Left ventricle myocardium inferior (tissue), 1 donor: ENCODE measurements at places on chromosomes 1 and 21. TPM values are rescaled to one million over a fixed set of nuclear protein-coding genes. Genes with fewer than 3 reads are reported as not detected.
A peak's percentile ranks its signal among the peaks of the same experiment; 100 is the strongest.

Gene MPL
- total RNA-seq: 0.82 TPM

DNA sequence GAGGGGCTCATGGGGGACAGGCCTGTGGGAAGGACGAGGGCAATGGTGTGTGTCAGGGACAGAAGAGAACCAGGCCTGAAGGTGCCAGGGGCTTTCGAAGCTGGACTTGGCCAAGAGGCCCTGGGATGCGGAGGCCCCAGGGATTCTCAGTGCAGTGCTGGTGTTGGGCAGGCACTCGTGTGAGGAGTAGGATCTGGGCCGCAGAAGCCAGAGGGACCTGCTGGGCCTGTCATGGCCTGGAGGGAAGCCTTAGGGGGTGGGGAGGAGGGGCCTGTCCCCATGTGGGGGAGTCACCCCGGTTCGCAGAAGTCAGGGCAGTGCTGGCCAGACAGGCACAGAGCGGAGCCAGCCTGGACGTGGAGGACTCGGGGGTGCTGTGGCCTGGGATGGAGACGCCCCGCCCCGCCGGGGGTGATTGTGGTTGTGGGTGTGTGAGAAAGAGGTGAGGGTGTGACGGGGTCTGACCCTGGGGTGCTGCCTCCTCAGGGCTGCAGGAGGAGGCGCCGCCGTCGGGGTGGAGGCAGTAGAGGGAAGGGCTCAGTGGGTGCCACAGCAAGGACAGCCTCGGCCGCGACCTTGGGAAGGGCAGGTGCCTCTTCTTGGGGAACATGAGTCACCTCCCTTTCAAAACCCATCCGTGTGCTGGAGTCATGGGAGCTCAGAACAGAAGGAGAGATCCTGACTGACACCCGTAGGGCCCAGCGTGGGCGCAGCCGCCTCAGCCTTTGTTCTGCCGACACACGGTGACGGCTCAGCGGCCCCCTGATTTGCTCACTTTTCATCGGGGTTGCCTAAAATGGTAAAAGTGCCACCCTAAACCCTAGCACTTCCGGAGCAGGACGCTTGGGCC is 33.9 kb downstream of the FAAP20 start:
- H3K4me3 ChIP-seq: no peak overlapping the region
- no peak overlapping the region for H3K27ac ChIP-seq
- H3K4me1 ChIP-seq: peaks cover 10% of the 10 kb centered on the region
- H3K36me3 ChIP-seq: no peaks in the 10 kb centered on the region
- H3K27me3 ChIP-seq: no peaks in the 10 kb centered on the region
- no peak for DNase-seq

DNA sequence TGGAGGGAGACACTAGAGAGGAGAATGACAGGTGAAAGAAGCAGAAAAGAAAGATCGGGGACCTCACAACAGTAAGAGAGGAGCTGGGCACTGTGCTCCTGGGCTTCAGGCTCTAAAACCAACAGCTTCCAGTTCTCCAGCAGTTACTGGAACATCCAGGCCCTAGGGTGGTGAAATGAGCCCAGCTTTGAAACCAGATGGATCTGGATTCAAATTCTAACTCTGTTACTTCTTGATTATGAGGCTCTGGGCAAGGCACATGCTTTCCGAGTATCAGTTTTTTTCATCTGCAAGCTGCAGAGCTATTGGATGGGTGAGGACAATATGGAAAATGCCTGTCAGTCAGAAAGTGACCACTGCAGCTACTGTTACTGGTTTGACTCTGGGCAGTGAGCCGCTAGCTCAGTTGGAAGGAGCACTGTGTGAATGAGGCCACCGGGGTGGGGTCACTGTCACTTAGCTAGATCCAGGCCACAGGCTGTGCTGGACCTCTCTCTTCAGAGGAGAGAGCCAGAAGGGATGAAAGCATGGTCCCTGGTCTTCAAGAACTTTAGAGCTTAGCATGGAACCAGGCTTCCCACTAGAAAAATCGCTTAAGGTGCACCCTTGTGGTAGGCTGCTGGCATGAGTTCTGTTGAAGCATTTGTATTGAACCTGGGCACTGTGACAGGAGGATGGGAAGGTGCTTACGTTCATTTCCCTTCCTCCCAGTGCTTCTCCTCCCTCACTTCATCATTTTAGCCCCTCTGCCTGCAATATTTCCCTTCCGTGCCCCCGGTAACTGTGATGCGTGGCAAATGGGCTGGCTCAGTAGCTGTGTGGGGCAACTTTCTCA is 12.2 kb downstream of the PLEKHO1 start:
- H3K4me1 ChIP-seq: peaks cover 45% of the 10 kb centered on the region
- H3K36me3 ChIP-seq: peaks cover 32% of the 10 kb centered on the region
- H3K4me3 ChIP-seq: peak overlapping the region; percentile 56
- DNase-seq: no peak
- H3K27ac ChIP-seq: peak overlapping the region; percentile 91

- no peak overlapping the region for H3K27ac ChIP-seq
- H3K27me3 ChIP-seq: peaks cover 87% of the 10 kb centered on the region
- H3K4me3 ChIP-seq: no peak overlapping the region
- H3K4me1 ChIP-seq: peaks cover 15% of the 10 kb centered on the region
- H3K36me3 ChIP-seq: no peaks in the 10 kb centered on the region
Observed at GRCh38 chr1:209208648-209209047, 374.9 kb upstream of the CAMK1G start.

Gene DYNLT5
- 3.1 TPM for total RNA-seq

DNA sequence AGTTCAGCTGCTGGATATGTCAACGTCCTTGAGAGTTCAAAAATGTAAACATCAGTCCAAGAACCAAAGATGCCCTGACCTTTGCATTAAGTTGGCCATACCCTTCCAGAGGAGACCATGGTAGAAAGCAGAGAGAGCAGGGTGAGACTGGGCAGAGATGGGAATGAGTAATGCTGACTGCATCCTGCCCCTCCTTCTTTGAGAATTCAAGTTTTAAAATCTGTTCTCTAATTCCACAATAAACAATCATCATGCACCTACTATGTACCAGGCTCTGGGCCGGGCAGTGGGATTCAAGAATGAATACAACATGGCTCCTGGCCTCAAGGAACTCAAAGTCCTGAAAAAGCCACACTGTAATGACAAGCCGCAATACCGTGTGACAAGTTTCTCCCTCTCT is 3.9 kb upstream of the HAO2 start:
- H3K4me1 ChIP-seq: no peaks in the 10 kb centered on the region
- no peak for DNase-seq
- no peaks in the 10 kb centered on the region for H3K36me3 ChIP-seq
- peaks cover 17% of the 10 kb centered on the region for H3K27me3 ChIP-seq

Gene EPS8L3
- 0.11 TPM for total RNA-seq

Gene SRRM1
- 60.8 TPM for total RNA-seq

GRCh38 chr21:15676935-15677334 is 52.8 kb upstream of the USP25 start:
- H3K4me3 ChIP-seq: no peak overlapping the region
- no peak for DNase-seq
- no peaks in the 10 kb centered on the region for H3K27me3 ChIP-seq

DNA sequence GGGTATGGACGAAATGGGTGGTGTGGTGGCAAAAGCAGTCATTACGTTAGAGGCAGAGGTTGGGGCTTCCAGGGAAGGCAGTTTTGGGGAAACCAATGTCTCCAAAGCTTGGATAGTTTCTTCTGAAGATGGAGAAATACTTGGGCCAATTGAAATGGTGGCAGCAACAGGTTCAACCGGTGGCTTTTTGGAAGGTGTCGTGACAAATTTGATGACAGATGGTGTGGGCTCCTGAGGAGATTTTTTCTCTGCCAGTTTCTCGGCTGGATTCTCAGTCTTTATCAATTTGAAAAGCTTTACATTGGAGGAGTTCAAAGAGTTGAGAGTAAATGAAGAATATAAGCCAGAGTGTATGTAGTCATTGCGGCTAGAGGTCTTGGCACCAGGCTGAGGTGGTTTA is 11.5 kb downstream of the ELK4 start:
- H3K4me3 ChIP-seq: no peak overlapping the region
- peaks cover 11% of the 10 kb centered on the region for H3K4me1 ChIP-seq
- no peaks in the 10 kb centered on the region for H3K27me3 ChIP-seq
- no peak overlapping the region for H3K27ac ChIP-seq

DNA sequence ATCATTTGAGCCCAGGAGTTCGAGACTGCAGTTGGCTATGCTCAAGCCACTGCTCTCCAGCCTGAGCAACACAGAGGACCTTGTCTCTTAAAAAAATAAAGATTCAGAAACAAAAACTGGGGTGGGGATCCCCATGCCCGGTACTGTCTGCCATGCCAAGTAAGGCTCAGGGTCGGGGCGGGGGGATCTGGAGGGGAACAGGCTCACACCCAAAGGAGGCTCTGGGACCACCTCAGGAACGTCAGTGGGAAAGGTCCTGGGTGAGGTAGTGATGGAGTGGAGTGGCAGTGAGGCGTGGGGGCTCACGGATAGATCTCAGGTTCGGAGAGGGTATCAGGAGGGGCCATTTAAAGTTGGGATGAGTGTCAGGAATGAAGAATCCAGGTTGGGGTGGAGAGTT is 765 bp upstream of the S100A4 start:
- peak overlapping the region; percentile 90 for H3K27ac ChIP-seq
- H3K4me3 ChIP-seq: peak overlapping the region; percentile 66
- peaks cover 88% of the 10 kb centered on the region for H3K4me1 ChIP-seq
- no peaks in the 10 kb centered on the region for H3K27me3 ChIP-seq

DNA sequence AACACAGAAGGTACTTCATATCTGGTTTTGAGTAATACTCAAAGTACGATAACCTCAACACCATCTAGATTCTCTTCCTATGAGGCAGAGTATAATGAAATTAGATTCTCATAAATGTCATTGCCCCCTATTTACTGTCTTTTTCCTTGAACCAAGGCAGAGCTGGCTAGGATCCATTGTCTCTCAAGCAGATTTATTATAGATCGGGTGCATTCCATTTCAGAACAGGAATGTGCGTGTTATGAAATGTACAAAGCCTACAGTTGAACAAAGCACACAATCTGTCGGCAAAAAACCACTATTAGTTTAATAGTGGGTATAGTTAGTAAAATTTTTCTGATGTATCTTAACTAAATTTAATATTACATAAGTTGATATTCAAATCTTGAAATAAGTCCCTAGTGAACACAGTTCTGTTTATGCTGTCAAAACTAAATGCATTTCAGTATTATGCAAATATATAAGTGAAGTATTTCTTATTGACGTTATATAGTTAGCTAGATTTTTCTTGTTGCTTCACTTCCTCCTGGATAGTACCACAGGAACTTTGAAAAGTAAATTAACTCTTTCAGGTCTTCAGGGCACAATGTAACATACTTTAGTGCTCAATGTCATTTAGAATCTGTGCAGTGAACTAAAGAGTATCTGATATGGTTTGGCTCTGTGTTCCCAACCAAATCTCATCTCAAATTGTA is 92.1 kb downstream of the DDAH1 start:
- no peak overlapping the region for H3K27ac ChIP-seq
- peaks cover 21% of the 10 kb centered on the region for H3K4me1 ChIP-seq
- no peaks in the 10 kb centered on the region for H3K27me3 ChIP-seq
- no peak overlapping the region for H3K4me3 ChIP-seq

GRCh38 chr1:191901651-191902050 is 256.6 kb upstream of the RGS18 start:
- no peak overlapping the region for H3K4me3 ChIP-seq
- DNase-seq: no peak
- no peaks in the 10 kb centered on the region for H3K36me3 ChIP-seq

DNA sequence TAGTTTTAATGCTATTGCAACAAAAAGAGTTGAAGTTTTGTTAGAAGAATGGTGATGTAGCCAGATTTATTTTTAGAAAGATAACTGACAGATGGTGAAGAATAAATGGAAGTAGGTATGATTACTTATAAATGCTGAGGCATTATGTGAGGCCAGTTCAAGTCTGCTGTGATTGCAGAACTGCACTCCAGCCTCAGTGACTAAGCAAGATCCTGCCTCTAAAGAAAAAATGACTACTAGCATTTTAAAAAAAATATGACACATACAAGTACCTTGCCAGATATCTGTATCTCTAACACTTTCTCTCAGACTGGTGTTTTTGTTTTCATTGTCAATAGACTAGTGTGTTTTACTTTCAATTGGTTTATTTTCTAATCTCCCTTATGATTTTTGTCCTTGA is 1242.4 kb upstream of the ADGRL4 start:
- H3K36me3 ChIP-seq: no peaks in the 10 kb centered on the region
- DNase-seq: no peak
- H3K27me3 ChIP-seq: no peaks in the 10 kb centered on the region
- H3K27ac ChIP-seq: no peak overlapping the region
- no peak overlapping the region for H3K4me3 ChIP-seq

DNA sequence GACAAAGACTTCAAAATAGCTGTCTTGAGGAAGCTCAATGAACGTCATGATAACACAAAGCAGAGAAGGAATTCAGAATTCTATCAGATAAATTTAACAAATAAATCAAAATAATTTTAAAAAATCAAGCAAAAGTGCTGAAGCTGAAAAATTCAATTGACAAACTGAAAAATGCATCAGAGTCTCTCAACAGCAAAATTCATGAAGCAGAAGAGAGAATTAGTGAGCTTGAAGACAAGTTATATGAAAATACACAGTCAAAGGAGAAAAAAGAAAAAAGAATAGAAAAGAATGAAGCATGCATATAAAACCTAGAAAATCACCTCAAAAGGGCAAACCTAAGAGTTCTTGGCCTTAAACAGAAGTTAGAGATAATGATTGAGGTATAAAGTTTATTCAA is 21.0 kb upstream of the UHMK1 start:
- H3K27me3 ChIP-seq: peaks cover 4% of the 10 kb centered on the region
- no peak overlapping the region for H3K4me3 ChIP-seq
- no peaks in the 10 kb centered on the region for H3K4me1 ChIP-seq
- no peak for DNase-seq

- H3K4me1 ChIP-seq: peaks cover 24% of the 10 kb centered on the region
- no peaks in the 10 kb centered on the region for H3K36me3 ChIP-seq
- H3K27me3 ChIP-seq: no peaks in the 10 kb centered on the region
- DNase-seq: no peak
- H3K27ac ChIP-seq: no peak overlapping the region
Observed at GRCh38 chr1:180555411-180555810, 3.4 kb upstream of the OVAAL start.

Gene ADAM30
- total RNA-seq: not detected

DNA sequence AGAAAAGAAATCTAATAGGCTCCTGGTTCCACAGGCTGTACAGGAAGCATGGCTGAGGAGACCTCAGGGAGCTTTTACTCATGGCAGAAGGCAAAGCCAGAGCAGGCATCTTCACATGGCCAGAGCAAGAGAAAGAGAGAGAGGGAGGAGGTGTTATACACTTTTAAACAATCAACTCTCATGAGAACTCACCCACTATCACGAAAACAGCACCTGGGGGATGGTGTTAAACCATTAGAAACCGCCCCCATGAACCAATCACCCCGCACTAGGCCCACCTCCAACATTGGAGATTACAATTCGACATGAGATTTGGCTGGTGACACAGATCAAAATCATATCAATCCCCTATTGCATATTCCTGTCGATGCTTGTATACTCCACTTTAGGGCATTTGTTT is 93.5 kb downstream of the MRPL39 start:
- H3K4me1 ChIP-seq: no peaks in the 10 kb centered on the region
- H3K36me3 ChIP-seq: no peaks in the 10 kb centered on the region
- H3K4me3 ChIP-seq: no peak overlapping the region
- H3K27me3 ChIP-seq: no peaks in the 10 kb centered on the region

Gene RRP1B
- total RNA-seq: 8.9 TPM

Gene ZBTB8B
- total RNA-seq: 0.03 TPM

Gene CDC42
- 126 TPM for total RNA-seq

GRCh38 chr1:31417148-31417547 is 4.1 kb downstream of the SERINC2 start:
- H3K27me3 ChIP-seq: peaks cover 48% of the 10 kb centered on the region
- H3K36me3 ChIP-seq: no peaks in the 10 kb centered on the region
- DNase-seq: no peak
- H3K4me3 ChIP-seq: no peak overlapping the region
- peaks cover 18% of the 10 kb centered on the region for H3K4me1 ChIP-seq
